Osteocyte (in vitro differentiated cells): ENCODE measurements at places on chromosomes 6 and 20.

DNA sequence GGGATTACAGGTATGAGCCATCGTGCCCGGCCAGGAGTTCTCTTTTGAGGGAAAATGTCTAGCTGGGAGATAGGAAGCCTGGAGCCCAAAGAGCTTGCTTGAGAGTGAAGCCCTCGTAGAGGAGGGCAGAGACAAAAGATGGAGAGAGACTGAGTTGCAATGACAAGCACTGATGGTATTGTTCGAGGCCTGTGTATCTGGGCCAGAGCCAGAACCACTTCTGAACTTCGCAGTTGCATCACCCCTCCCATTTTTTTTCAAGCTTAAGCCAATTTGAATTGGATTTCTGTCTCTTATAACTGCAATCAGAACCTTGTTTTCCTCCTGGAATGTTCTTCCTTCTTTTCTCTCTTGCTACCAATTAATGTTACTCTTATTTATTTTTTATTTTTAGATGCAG lies 83.1 kb downstream of the KCNB1 start:
- DNase-seq: no peak

- DNase-seq: no peak
These were observed 174.9 kb downstream of the PLCB1 start for GRCh38 chr20:8306937-8307336.

DNA sequence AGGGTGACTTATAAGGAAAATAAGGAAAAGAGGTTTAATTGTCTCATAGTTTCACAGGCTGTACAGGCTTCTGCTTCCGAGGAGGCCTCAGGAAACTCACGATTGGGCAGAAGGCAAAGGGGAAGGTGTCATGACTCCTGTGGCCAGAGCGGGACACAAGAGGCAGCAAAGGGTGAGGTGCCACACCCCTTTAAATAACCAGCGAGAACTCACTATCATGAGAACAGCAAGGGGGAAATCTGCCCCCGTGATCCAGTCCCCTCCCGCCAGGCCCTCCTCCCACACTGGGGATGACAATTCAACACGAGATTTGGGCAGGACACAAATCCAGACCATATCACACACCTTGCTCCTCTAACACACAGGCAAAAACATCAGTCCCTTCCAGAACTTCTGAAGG lies 254.0 kb downstream of the DLL1 start:
- DNase-seq: no peak

DNA sequence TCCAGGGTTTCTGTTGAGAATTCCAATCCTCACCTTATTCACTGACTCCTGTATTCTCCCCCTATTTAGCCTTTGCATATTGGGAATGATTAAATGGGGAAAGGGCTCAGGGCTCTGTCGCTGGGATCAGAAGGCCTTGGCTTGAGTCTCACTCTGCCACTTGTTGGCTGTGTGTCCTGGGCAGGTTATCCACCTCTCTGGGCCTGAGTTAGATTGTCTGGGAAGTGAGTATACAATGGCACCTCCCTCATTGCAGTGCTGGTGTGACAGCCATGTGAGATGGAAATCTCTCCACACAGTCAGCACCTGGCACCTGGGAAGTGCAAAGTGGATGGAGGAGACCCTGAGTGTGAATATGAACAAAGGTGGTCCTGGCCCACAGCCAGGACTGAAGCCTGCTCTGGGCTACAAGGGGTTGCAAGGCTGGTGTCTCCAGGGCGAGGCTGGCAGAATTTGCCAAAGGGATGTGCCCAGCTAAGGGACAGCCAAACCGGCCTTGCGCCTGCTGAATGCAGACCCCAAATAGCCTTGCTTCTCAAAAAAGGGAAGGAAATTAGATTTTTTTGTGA lies 200.0 kb upstream of the PMEPA1 start:
- no peak for DNase-seq

DNA sequence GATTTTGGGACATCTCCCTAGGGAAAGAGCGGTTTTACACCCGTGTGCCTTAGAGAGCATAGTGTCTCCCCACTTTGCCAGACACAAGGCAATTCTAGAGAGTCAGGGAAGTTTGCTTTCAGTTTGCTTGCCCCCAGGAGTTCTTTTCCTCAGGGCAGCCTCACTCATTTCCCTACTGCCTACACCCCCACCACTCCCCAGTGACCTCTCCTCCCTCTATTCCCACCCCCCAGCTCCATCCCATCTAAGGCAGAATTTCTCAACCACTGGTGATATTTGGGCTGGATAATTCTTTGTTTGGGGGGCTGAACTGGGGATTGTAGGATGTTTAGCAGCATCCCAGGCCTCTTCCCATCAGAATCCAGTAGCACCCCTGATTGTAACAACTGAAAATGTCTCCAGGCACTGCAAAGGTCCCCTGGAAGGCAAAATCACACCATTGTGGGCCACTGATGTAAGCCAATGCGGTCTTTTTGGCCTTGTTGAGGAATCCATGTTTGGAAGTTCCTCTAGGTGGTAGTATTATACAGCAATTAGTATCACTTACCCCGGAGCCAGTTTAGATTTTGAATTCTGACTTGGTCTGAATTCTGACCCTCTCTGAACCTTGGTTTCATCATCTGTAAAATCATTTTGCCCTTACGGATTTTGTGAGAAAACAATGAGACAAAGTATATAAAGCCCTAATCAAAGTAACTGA lies 1.3 kb downstream of the EPPIN start:
- DNase-seq: no peak

GRCh38 chr20:6120491-6120988 lies 2.3 kb downstream of the FERMT1 start:
- DNase-seq: no peak

- DNase-seq: no peak
These were observed 18.6 kb upstream of the CST9L start for GRCh38 chr20:23586735-23587525.

- DNase-seq: no peak
These were observed 16.1 kb upstream of the RIPOR2 start for GRCh38 chr6:24951811-24952299.

- DNase-seq: no peak
These were observed 15.8 kb downstream of the PCIF1 start for GRCh38 chr20:45950330-45950646.

- DNase-seq: no peak
These were observed 37.4 kb downstream of the RFPL4B start for GRCh38 chr6:112384511-112384910.

DNA sequence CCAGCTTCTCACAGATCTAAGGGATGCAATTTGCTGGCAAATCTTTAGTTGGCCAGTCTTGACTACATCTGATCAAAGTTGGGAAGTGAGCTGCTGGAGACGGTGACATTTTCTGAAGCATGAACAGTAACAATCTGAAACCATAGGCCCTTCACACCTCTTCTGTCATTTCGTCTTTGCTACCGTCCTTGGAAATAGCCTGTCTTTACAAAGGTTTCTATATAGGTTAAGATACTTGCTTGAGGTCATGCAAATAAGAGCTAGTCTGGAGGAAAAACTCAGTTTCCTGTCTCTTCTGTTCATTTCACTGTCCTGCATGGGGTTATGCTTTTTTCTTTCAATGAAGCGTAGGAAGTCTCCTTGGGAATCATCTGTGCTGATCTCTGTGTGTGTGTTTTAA lies 55.6 kb downstream of the CARMIL1 start:
- no peak for DNase-seq

DNA sequence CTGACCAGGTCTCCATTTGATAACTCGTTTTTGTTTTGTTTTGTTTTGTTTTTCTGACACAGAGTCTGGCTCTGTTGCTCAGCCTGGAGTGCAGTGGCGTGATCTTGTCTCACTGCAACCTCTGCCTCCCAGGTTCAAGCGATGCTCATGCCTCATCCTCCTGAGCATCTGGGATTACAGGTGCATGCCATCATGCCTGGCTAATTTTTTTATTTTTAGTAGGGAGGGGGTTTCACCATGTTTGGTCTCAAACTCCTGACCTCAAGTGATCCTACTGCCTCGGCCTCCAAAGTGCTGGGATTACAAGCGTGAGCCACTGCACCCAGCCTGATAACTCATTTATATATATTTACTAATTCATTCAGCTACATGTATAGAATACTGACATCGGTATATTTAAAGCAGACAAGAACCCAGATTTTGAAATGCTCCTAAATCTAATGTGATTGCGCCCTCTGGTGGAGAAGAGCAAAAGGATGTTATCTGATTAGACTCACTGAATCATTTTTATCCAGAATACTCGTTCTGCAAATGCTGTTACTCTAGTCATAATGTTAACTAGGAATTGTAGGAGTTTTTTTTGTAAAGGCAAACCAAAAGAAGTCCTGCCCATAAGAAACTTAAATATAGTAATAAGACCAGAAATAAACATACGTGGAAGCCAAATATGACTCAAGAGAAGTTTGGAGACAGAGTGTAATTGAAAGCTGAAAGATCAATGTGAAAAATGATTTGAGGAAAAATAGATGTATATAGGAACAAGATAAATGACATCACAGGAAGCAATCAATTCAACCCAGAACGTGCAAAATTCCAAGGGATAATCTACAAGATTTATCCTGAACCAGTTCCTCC lies 5.3 kb upstream of the COL12A1 start:
- DNase-seq: no peak

GRCh38 chr6:136784910-136785746 lies 7.1 kb downstream of the MAP3K5 start:
- DNase-seq: no peak

DNA sequence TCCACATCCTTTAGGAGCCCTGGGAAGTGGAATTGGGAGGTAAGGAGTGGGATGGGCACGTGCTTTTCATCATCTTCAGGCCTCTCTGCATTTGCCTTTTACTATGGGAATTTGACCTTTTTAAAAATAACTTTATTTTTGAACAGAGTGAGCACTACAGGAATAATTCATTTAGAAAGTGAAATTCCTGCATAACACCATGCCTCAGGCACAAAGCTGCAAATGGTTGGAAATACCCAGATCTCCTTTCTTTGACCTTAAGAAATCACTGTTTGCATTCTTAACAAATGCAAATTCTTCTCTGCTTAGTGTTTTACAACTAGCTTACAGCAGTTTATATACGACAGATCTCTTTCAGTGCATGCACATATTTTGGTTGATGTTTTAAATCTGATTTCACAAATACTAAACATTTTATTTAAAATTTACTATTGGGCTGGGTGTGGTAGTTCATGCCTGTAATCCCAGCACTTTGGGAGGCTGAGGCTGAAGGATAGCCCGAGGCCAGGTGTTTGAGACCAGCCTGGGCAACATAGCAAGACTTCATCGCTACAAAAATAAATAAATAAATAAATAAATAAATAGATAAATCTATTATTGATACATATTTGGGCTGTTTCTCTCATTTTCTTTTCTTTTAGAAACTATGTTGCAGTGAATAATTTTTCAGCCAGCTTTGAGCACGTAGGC lies 24.5 kb downstream of the CST8 start:
- no peak for DNase-seq

DNA sequence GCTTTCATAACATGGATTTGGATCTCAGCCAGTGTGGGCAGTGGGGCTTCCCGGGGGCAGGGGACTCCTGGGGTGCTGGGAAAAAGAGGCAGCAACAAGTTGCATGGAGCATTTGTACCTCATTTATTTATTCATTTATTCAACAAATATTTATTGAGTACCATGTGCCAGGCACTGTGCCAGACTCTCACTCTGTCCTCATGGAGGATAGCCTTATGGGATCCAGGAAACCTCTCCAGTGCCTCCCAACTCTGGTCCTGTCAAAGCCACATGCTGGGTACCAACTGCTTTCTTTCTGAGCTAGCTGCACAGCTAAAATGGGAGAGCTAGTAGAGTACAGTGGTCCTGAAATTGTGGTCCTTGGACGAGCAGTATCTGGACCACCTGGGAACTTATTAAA lies 87.8 kb upstream of the EPB41L1 start:
- DNase-seq: no peak

GRCh38 chr6:83430611-83431544 lies at the start of gene ME1:
Gene ME1, minus strand, starts transcription at chr6:83431051. Its CDS starts 97 bp downstream, at chr6:83430954.
- peak; percentile 92 for DNase-seq

DNA sequence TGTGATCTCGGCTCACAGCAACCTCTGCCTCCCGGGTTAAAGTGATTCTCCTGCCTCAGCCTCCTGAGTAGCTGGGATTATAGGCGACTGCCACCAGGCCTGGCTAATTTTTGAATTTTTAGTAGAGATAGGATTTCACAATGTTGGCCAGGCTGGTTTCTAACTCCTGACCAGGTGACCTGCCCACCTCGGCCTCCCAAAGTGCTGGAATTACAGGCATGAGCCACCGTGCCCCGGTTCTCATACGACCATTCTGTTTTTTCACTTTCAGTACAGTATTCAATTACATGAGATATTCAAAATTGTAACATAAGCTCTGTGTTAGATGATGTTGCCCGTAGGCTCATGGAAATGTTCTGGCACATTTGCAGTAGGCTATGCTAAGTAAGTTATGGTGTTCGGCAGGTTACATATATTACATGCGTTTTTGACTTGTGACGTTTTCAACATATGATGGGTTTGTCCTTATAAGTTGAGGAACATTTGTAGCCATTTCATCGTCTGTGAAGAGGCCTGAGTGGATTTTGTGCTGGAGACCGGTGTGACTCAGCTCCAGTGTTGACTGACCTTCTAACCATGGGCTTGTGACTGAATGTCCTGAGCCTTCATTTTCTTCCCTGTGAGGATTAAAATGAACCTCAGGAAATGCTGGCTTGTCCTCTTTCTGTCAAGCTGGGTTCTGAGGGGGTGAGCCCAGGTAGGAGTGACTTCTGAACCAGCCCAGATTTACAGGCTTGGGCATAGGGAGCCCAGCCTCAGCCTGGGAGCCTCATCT lies 12.2 kb downstream of the PPARD start:
- no peak for DNase-seq

- no peak for DNase-seq
These were observed 1725.5 kb downstream of the GRIK2 start for GRCh38 chr6:103119056-103119455.

- no peak for DNase-seq
These were observed 53.5 kb upstream of the APCDD1L start for GRCh38 chr20:58568483-58569240.

DNA sequence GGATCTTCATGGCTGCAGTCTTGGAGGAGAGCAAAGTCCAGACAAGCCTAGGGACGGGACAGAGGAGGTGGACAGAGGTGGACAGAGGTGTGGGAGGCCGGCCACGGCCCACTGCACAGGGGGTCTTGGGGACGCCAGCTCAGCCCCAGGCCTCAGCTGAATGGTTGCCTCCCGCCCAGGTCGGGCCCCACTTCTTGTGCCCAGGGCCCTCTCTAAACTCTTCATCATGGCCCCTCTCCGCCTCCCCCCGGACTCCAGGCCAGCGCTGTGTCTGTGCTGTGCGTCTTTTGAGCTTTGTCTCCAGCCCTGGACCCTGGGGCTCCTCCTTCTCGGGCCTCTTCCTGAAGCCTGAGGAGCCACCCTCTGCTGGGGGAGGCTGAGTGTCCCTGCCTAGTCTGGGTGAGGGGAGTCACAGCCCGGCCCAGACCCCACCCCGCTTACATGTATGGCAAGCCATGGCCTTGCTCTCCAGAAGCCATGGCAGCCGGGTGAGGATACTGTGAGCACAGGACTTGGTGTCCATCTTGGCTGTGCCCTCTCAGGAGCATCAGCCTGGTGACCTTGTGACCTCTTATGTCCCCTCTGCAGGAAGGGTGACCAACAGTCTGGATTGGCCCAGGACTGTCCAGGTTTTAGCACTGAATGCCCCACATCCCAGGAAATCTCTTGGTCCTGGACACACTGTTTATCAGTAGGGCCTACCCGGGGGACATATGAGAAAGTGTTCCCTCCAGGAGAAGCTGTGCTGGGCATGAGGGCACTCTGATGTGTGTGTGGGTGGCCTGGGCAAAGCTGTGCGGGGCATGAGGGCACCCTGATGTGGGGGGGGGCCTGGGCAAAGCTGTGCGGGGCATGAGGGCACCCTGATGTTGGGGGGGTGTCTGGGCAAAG lies 9.4 kb upstream of the NPBWR2 start:
- DNase-seq: peak; percentile 74

GRCh38 chr6:28940294-28940857 lies 16.6 kb upstream of the TRIM27 start:
- DNase-seq: no peak

GRCh38 chr20:62052336-62052841 lies 13.3 kb downstream of the TAF4 start:
- no peak for DNase-seq
